Stimulated activated CD8-positive, alpha-beta memory T cell treated with anti-CD3 and anti-CD28 coated beads, Interleukin-4, amount 100 ng/mL, for 1 hour (primary cell): ENCODE measurements at places on chromosomes 2 and 18.
A peak's percentile ranks its signal among the peaks of the same experiment; 100 is the strongest.

- no peak for DNase-seq
Observed at GRCh38 chr2:54396107-54396506, 60.0 kb upstream of the SPTBN1 start.

DNA sequence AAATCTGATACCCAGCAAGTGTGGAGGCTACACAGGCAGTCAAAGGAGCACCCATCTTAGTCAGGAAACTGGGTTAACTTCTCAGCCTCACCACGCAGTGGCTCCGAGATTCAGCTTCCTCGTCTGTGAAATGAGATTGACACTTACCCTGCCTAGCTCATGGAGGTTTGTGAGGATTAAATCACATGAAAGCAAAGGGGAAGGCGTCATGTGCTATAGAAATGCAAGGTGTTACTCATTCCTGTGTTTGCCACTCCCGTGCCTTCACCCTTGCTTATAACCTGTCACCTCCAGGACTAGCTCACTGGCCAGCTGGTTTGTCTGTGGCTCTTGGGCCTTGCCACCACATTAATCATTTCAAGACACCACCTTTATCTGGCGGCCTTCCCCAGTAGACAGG, 118.9 kb upstream of the FOSL2 start:
- DNase-seq: no peak

GRCh38 chr2:1060372-1060771, 109.7 kb downstream of the SNTG2 start:
- DNase-seq: no peak

GRCh38 chr18:26215247-26215970, 10.8 kb upstream of the TAF4B start:
- DNase-seq: no peak

DNA sequence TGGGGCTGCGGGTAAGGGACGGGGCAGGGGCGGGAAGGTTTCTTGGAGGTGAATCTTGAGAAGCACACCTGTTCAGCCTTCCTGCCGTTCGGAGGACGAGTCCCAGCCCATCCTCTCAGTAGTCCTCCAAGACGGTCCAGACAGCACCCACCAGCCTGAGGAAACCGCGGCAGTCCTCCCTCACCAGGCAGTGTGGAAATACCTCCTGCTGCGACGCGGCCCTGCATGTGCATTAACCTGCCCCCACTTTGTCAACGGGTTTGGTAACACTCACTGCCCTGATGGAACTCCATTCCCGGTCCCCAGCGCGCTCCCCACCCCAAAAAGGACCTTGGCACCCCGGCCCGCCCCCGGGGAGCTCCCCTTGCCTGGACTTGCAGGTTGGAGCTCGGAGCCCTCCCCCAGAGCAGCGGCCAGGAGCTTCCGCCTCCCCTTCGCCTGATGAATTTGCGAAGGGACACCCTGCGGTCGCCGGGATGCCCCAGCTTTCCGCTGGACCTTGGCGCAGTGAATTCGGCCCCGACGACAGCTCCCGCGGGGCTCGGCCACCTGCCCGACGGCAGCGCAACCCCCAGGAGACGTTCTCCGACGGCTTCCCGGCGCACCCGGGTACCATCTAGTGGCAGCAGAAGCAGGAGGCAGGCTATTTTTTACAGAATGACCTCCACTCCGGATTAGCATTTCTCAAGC, 31.5 kb downstream of the ACVR1C start:
- DNase-seq: peak; percentile 31

DNA sequence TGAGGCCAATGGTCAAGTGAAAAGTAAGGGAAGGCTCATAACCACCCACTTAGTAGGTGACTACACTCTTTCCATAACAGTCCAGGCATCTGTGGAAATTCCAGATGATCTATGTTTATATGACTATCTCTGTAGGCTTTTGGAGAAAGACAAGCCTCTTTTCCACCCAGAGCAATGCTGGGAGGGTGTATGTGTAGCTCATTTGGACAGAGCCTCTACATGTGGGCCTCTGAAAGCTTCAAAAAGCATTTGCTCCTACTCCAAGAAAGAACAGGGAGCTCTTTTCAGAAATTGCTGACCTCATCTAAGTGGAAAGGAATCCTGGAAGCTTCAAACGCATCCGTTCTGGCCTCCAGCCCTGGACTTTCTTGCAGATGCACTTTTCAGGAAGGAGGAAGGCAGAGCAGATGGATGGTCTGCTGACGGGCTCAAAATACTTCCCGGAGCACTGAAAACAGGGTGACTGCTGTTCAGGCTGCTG, 308.7 kb downstream of the LRATD1 start:
- no peak for DNase-seq

DNA sequence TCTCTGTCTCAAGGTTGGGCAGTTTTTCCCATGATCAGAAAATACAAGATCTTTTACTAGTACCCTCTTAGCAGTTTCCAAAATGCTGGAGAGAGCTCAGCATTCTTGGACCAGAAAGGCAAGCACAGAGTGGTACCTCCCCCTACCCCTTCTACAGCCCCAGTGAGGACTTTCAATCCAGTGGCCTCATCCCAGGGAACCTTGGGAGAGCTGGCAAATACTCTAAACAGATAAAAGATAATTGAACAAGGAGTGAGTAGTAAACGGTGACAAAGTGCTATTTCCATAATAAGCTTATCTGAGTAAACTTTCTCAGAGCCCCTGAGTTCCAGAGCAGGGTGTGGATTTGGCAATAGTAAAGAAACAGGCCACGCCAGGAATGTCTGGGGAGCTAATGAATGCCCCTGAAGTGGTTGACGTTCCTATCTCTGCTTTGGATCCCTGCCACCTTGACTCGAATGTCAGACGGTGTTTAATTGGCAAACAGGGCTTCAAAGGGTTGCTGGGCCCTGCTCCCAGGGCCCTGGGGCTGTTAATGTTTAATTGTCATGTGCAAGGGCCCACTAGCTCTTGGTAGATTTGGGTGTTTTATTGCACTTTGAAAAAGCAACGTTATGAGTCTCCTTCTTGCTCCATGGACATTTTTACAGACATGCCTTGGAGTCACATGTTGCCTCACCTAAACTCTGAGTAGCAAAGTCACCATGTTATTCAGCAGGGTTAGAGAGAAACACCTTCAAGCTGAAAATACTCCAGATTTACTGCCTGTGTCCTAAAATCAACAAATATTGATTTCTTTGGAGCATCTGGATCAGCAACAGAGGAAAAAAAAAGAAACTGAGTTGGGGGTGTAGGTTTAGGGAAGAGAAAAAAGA, 239.9 kb downstream of the CYRIA start:
- no peak for DNase-seq

DNA sequence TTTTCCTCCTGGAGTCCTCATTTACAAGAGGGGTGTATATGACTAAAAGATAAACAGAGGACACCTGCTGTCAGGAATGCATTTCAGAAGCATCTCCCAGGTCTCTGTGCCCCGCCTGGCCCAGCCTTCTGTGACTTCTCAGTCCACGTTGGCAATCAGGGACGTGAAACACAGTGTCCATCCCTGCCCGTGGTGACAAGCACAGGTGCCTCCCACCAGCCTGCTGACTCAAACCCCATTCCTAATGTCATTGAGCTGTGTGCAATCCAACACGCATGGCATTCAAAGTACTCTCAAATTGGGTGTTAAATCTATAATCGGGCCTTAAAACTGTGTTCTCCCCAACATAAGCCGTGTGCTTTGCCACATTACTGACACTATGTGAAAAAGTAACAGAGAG, 343.2 kb downstream of the EIPR1 start:
- no peak for DNase-seq

GRCh38 chr2:123895651-123896050, 129.4 kb upstream of the CNTNAP5 start:
- no peak for DNase-seq
